Ascending aorta (tissue), 2 donors: ENCODE measurements at places on chromosomes 7 and 10. TPM values are rescaled to one million over a fixed set of nuclear protein-coding genes. Genes with fewer than 3 reads are reported as not detected.

DNA sequence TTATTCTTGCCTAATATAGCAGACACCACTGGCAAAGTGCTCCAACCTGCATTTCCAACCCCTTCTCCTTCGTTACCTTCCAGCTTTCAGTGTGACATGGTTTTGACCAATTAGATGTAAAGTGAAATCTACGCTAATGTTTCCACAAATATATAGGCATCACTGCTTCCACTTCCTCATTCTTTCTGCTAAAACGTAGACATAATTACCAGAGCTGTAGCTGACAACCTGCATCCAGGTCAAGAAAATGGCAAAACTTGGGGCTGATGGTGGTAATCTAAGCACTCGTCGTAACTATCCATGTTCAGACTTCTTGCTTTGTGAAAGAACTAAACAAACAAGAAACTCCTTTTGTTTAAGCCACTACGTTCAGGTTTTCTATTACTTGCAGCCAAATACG lies 41.8 kb upstream of the COL1A2 start:
- H3K4me1 ChIP-seq, result peaks cover 9% of the 10 kb centered on the region
- no peak overlapping the region for H3K4me3 ChIP-seq
- no peaks in the 10 kb centered on the region for H3K36me3 ChIP-seq
- no peaks in the 10 kb centered on the region for H3K27me3 ChIP-seq

- no peak for DNase-seq
- no peak overlapping the region for H3K4me3 ChIP-seq
- no peaks in the 10 kb centered on the region for H3K36me3 ChIP-seq
- H3K27me3 ChIP-seq, result no peaks in the 10 kb centered on the region
- no peak overlapping the region for H3K27ac ChIP-seq
Measured at GRCh38 chr10:16904049-16904448, 86.8 kb upstream of the RSU1 start.

- no peak for DNase-seq
- H3K27ac ChIP-seq, result peak overlapping the region; percentile 9
- no peaks in the 10 kb centered on the region for H3K36me3 ChIP-seq
- H3K27me3 ChIP-seq, result no peaks in the 10 kb centered on the region
Measured at GRCh38 chr10:13871011-13871410, 284.2 kb downstream of the PRPF18 start.

- H3K27me3 ChIP-seq, result no peaks in the 10 kb centered on the region
- no peak for DNase-seq
- no peak overlapping the region for H3K27ac ChIP-seq
- H3K4me3 ChIP-seq, result no peak overlapping the region
Measured at GRCh38 chr7:71753956-71754664, 622.2 kb downstream of the GALNT17 start.

DNA sequence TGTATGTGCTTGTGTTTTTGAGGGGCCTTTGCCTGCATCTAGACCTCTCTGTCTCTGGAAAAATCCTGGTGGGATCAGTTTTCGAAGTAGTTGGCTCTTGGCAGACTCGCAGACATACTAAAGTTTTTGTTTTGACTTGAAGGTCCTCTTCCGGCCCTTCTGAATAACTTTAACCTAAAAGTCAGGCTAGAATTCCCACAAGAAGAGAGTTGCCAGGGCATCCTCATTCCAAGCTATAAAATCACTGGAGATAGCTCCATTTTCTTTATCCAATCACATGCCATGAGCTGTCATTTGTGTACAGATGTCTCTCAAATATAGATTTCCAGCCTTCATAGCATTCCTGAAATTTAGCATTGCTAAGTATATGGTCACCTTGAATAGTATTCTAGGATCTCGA lies 967.8 kb downstream of the LRMDA start:
- H3K27me3 ChIP-seq, result no peaks in the 10 kb centered on the region
- H3K36me3 ChIP-seq, result no peaks in the 10 kb centered on the region
- no peak for DNase-seq

DNA sequence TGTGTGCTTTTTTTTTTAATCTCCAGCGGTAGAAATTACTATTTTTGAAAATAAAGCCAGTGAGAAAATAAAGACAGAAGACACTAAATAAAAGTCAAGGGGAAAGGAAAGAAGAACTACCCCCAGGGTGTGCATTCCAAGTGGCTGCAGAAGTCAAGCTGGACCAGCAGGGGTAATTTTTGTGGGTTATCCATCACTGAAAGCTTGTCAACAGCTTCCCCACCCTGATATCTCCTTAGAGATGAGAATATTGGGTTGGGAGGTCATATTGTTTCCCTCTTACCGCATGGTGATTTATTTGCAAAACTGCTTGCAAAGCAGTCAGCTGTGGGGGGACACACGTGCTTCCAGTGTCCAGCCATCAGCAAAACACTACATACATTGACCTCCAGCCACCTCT lies 46.4 kb downstream of the FAM107B start:
- H3K4me3 ChIP-seq, result no peak overlapping the region
- no peaks in the 10 kb centered on the region for H3K4me1 ChIP-seq
- no peaks in the 10 kb centered on the region for H3K36me3 ChIP-seq
- DNase-seq, result no peak
- H3K27ac ChIP-seq, result no peak overlapping the region
- no peaks in the 10 kb centered on the region for H3K27me3 ChIP-seq

Gene AZGP1
- total RNA-seq, result not detected

Gene ATXN7L1
- 7.5 TPM for total RNA-seq

Gene PRSS37
- total RNA-seq, result not detected
